ENCODE measurements at places on chromosomes 13 and 19.
A peak's percentile ranks its signal among the peaks of the same experiment; 100 is the strongest.

DNA sequence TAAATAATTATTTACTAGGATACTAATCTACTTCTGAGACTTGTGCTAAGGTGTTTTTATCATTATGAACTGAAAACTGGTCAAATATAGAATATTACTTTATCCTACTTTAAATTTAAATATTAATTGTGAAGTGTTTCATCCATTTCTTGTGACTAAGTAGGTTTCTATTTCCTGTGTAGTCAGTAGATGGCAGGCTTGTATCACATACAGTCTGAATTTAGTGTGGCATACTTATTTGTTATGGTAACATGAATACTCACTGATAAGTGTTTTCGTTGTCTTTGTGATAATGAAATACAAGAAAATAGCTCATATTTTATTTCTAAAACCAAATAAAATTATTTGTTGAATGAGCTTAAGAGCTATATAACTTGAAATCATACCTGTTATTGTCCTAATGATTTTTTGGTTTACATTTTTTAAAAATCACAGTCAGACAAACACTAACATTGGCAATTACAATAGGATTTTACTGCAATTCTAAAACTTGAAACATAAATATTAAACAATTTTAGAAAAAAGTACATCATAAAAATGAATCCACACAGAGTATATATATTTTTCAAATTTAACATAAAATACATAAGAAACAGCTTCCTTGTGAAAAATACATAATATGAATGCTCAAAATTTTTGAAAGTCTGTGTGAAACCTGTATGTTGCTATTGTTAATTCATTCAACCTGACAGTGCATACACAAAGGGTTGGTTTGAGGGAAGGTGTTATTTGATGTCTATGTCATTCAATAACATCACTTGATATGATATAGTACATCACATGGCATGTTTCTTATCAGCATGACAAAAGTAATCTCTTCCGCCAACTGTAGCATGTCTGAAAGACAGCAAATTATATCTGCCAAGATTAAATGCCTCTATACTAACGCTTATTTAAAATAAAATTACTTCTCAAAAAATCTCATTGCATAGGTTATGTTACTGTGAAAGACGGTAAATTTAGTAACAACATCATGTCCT lies 904.8 kb upstream of the PCDH20 start:
- peak; percentile 29 for DNase-seq

GRCh38 chr13:20525144-20525600 lies 485 bp downstream of the CRYL1 start:
- DNase-seq = peak; percentile 56

DNA sequence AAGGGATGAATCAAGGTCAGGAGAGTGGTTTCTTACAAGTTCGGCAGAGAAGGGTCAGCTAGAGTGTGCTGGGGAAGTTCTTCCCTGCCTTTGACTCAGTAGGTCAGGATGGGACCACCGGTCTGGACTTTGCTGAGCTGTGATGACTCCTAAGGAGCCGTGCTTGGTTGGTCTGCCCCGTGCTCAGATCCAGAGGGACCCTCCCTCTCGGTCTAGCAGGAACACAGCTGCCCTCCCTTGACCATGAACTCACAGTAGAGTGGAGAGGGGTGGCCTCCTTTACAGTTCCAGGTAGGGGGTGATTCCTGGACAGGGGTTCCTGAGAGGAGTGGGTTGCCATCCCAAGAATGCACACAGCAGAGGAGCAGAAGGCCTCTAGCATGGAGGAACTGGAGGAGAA lies 4.3 kb downstream of the RPS19 start:
- DNase-seq = no peak

DNA sequence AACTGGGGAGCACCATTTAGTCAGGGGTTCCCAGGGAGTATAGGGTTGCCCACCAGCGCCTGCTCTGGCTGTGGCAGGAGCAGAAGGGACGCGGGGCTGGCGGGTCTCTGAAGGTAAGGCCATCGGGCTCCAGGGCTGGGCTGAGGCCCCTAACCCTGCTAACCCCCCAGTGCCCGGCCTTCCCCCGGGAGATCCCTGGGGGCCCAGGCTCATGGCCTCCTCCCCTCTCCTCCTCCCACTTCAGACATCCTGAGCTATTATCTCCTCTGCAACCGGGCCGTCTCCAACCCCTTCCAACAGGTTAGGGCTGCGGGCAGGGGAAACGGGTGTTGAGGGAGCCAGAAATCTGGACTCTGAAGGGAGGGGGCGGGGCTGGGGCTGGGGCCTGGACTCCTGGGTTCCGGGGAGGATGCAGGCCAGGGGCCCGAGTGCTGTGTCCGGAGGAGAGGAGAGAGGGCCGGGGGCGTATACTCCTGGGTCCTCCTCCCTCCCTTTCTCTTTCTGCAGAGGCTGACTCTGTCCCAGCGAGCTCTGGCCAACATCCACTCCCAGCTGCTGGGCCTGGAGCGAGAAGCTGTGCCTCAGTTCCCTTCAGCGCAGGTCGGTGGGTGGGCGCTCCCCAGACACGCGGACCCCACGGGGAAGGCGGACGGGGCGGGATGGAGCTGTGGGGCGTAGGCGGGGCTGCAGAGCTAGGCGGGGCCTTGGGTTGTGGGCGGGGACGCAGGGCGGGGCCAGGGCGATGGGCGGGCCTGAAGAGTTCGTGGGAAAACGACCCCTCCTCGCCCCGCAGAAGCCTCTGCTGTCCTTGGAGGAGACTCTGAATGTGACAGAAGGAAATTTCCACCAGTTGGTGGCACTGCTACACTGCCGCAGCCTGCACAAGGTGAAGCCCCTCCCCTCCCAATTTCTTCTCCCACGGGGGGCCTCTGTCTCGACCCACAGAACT lies 15.3 kb downstream of the TTYH1 start:
- DNase-seq = peak; percentile 81

- no peak for DNase-seq
Measured at GRCh38 chr13:69373747-69374425, 733.7 kb upstream of the ATXN8OS start.

DNA sequence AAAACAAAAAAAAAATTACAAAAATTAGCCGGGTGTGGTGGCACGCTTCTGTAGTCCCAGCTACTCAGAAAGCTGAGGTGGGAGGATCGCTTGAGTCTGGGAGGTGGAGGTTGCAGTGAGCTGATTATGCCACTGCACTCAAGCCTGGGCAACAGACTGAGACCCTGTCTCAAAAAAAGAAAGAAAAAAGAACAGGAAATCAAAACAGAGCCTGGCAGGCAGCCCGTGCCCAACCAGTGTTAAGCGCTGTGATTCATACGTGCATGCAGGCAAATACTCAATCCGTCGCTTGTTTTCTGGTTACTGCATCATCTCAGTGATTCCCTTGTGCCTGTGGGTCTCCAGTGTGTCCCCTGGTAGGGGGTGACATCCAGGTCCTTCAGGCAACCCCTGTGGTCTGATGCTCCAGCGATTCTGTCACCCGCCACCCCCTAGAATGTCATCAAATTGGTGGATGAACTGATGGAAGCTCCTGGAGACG lies 18.1 kb downstream of the DDX39A start:
- DNase-seq = no peak

- DNase-seq = no peak
Measured at GRCh38 chr13:78802912-78803311, 144.0 kb upstream of the OBI1 start.

DNA sequence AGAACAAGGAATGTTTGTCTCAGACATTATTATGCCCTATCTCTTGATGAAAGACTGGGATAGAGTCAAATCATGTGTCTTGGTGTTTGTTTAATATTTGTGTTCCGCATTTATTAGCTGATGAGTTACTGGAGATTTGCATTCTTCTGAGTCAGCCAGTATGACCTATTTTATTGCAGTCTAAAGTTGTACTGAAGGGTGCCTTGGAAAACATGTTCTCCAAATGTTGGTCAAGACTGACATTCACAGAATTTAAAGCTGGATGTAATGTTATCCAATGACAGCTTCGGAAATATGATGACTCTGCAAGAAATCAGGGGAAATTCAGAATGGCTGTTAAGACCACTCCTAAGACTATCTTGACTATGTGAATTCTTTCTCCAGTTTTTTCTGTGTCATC lies 134.0 kb downstream of the KCNRG start:
- no peak for DNase-seq

DNA sequence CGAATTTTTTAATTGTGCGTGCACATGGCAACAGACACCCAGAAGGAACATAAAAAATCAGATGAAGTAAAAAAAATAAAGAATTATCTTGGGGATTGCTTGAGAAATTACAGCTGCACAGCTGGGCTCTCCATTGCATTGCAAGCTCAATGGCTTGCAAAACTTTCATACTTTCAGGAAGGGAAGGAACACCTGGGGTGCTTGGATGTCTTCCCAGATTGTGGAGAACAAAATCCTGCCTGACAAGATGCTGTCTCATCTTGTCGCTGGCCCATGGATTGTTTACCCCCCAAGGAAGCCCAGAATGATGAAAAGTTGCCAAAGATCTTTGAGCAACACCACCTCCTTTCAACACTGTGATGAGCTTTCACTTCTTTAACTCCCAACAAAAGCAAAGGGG lies 11.0 kb upstream of the CASP14 start:
- no peak for DNase-seq

DNA sequence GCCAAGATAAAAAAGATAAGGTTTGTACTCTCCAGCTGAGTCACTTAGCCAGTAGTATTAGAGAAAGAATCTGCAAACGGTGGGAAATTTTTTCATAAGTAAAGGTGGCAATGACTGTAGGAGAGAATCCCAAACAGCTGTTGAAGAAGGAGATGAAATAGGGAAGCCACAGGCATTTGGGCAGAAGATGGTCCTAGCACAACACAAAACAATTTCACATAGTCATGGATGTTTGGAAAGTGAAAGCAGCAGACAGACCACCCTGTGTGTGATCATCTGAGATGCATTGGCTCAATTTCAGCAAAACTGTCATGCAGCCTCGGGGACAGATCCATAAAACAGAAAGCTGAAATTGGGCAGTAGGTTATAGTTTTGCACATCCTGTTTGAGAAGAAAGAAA lies 2832.4 kb downstream of the PCDH9 start:
- no peak for DNase-seq

- DNase-seq = no peak
Measured at GRCh38 chr19:54457773-54458647, 5.6 kb downstream of the LENG9 start.

DNA sequence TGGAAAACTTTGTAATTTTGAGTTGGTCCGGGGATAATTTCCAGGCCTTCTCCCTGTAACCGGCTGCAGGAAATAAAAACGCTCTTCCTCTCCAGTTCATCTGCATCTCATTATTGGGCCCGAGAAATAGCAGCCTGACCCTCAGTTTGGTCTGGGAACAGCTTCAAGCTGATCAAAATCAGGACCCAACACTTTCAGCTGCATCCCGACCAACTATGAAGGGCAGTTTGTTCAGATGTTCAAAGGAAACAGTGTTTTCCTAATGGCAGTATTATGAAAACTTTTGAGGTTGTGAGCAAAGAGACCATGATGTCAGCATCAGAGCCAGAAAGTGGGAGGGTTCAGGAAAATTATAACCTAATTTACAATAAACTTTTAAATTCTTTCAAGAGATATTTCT lies 35.7 kb downstream of the STK24 start:
- no peak for DNase-seq

DNA sequence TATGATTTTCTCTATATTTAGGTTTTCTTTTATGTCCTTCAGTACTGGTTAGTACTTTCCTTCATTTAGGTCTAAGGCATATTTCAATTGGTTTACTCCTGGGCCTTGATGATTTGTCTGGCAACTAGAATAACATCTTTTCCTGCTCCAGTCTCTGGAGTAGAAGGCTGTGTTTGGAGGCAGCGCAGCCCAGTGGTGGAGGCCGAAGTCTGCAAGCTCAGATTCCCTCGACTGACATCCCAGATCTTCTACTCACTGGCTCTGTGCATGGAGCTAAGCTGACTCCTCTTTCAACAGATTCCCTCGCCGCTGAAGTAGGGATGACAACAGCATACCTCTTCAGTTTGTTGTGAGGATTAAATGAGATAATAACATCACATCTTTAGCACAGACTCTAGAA lies 141.0 kb downstream of the RAP2A start:
- DNase-seq = peak; percentile 12

DNA sequence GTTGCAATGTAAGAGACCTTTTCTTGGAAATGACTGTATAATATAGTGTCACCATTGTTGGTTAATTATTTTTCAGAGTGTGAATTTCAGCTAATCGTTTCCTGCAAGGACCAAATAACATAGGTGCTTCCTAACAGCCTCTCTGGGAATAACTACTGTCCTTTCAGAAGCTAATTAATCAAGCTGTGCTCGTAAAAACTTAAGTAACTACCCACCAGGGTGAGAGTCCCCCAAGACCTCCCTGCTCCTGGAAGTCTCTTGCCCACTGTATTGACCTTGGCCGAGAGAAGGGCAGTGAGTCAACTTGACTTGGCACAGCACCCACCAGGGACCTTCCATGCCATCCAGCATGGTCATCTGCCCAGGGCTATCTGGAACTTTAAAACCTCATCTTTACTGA lies 50.3 kb downstream of the UQCRFS1 start:
- no peak for DNase-seq

DNA sequence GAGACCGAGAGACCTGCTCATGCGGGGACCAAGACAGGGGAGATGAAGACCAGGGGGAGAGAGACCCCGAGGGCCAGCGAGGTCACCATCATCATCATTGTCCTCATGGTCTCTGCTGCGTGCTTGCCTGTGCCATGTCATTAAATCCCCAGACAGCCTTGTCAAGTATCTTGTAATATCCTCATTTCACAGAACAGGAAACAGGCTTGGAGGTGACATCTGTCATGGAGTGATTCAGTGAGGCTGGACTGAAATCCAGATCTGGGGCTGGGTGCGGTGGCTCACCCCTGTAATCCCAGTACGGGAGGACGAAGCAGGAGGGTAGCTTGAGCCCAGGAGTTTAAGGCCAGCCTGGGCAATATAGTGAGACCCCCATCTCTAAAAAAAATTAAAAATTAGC lies 5.9 kb upstream of the NANOS2 start:
- DNase-seq = no peak

DNA sequence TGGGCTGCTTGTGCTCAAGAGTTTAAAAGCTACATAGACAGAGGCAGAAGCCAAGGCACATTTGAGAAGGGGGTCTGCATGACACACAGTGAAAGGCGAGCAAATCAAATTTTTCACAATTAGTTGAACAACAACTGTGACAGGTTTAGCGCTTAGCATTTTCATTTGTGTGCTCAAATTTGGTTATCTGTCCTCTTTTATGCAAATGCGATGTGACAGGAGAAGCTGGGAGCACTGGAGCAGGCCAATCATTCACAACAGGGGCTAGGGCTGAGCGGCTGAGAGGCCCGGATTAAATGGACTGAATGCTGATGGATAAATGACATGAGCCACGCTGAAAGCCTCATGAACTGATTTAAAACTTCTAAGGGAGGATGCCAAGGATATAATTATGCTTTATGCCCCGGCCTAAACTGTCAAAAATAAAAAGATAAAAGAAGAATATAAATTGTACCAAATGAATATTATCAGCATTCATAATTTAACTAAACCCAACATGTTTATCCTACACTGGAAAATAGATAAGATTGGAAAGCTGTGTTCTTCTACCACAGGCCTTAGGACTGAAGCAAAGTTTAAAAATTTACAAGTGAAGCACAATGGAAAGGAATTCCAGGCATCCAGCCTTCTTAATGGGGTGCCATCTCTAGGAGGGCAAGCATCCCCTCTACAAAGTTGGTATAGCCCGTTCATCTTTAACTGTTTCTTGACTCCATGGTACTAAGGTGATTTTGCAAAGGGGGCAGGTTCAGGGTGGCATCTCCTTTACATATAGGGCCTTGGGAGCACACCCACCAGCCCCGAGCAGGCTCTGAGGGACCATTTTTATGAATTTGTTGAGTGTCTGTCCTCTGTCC lies 117.9 kb downstream of the RBM26 start:
- DNase-seq = no peak
